ENCODE measurements at places on chromosomes 2 and 18.

GRCh38 chr2:144490857-144491256 is 29.1 kb downstream of the ZEB2 start:
- no peak for DNase-seq

DNA sequence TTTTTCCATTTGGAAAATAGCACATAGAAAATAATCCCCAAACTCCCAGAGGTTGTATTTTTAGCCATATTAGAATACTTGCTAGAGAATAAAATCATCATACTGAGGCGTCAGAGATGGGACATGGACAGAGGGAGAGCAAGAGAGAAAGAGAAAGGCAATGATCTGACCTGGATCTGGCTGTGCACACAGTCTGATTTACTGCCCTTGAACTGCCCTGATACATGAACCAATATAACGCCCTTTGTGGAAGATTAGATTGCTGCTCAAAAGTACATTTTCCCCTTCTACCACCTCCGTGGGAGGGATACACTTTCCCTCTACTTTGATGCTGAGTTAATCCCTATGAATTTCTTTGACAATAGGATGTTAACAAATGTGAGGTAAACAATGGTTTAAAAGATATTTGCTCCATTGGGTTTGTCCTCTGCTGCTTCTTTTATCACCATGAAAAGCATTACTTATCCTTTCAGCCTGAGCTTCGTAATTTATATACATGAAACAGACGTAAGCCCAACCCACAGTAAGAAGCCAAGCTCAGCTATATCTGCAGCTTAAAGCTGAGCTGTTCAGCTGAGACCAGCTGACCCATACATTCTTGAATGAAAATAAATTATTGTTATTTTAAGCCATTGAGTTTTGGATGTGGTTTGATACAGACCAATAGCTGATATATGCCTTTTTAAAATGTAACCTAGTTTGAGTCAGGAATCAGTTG is 1664.6 kb upstream of the CELF4 start:
- DNase-seq, result no peak

DNA sequence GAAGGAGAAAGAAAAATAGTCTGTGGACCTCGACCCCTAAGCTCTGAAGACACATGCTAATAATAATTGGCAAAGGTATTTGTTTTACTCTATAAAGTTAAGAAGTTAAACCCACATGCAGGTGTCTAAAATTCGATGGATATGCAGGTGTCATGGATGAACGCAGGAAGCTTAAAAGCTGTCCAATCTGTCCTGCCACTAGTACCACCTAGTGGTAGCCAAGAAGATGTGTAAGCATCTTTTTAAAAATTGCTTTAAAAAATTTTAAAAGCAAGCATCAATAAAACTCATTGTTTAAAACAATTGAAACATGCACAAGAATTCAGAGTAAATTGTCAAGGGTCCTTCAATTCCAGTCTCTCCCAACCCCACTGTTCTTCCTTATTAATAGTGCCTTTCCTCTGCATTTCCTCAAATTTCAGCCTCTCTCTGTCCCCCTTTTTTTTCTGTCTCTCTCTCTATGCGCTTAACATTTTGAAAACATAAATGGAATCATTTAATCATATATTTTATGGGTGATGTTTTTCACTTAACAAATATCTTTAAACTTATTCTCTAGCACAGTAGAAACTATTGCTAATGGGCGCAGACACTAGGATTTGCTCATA is 30.6 kb upstream of the PPP3R1 start:
- DNase-seq, result peak; percentile 17

GRCh38 chr2:148135705-148136104 is 114.8 kb downstream of the MBD5 start:
- no peak for DNase-seq

DNA sequence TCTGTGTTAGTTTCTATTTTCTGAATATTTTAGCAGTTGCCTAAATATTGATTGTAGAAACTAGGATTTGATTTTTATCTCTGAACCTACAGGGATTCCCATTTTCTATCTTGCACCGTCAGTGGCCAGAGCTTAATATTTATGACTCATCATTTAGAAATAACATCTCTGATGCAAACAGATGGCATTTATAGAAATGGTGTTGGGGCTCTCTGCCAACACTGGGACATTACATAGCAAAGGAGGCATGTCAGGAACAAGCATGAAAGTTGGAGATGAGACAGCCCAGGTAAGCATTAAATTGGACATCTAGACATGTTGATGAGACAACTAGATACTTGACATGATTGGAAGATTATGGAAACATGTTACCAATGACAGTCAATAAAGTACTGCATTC is 165.3 kb upstream of the SYT4 start:
- DNase-seq, result no peak

DNA sequence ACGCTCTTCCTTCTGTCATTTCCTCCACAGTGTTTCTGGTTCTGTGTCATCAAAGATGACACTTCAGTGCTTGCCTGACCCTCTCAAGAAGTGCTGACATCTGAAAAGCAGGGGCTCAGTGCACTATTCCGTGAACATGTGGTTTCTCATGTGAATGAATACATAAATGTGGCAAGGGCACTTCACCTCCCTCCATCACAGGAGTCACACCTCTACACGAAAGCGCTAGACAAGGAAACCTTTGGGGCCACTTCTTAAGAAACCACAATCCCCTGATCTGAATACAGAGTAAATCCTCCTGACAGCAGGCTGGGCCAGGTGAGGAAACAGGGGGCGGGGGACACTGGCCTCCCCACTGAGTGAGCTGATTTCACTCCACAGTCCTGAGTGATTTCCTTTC is 145.8 kb upstream of the ACAA2 start:
- no peak for DNase-seq

DNA sequence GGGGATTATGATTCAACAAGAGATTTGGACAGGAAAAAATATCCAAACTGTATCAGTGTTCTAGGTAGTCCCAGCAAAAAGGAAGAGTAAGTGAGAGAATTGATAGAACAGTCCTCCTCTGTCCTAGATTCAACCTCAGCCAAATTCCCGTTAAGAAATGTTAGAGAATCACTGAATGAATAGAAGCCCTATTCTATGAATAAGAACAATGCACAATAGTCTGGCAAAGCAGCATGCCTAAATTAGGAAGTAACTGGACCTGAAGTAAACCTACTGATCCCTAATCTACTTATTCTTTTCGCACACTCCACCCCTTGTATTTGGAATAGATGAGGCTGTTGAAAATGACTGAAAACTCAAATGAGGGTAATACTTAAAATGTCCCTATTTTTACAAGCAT is 1665.5 kb downstream of the LRP1B start:
- DNase-seq, result no peak

DNA sequence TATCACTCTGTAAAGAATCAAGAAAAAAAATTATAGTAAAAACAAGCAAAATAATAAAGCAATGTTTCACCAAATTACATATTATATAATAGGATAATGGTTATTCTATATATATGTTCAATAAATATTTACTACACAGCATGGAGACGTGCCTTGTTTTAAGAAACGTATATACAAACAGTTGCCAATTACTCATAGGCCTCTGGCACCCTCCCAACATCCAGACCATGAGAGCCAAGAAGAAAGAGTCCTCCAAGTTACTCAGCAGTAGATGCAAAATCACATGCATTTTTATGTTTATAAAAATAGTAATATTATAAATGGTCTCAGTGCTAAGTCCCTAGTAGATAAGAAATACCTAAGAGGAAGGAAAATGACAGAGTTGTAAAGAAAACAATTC is 64.8 kb downstream of the REV1 start:
- no peak for DNase-seq

GRCh38 chr2:80711915-80712314 is 407.4 kb upstream of the LRRTM1 start:
- DNase-seq, result no peak

DNA sequence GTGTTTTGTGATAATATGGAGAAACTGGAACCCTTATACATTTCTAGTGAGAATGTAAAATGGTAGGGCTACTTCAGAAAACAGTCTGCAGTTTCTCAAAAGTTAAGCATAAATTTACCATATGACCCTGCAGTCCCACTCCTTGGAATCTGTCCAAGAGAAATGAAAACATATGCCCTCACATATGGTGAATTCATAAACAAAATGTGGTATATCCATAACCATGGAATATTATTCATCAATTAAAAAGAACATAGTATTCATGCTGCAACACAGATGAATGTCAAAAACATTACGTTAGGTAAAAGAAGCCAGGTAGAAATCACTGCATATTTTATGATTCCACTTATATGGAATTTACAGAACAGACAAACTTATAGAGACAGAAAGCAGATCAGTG is 11.8 kb downstream of the ROCK2 start:
- no peak for DNase-seq

DNA sequence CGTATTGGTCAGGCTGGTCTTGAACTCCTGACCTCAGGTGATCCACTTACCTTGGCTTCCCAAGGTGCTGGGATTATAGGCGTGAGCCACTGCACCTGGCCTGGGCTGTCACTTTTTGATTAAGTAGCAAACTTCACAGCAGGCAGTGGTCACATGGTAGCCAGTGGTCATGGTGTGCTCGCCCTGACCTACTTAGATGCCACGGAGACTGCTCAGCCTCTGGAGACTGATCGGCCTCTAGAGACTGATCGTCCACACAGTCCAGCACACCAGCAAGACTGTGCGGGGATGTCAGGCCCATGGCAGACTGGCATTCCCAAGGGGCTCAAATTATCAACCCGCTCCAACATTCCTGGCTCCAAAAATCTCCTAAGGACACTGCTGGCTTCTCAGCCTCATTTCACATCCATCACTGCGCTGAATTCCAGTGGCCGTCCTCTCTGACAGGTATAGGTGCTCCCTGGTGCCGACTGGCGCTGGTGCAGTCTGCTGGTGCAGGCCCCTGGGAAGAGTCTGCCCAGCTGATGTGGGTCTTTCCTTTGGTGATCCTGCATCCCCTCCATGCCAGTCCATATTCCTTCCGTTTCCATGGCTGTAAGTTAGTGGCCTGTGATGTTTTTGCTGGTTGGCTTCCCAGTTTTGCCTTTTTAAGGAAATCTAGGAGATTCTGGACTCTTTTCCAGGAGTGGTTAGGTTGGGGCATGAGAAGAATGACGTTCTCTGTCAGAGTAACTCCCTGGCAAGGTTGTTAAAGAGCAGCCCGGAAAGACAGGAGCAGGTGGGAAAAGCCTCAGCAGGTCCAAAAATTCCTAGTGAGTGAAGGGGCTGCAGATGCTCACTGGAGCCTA is 374.5 kb upstream of the HS6ST1 start:
- DNase-seq, result no peak

Data from NCI-H526 treated with DMSO at 0.1 percent for 48 hours (cell line).